ENCODE measurements at places on chromosomes 13 and 19.

GRCh38 chr19:57267291-57267690 lies 13.0 kb upstream of the ZNF460 start:
- DNase-seq, result no peak

- no peak for DNase-seq
These were observed 86.1 kb downstream of the KLF12 start for GRCh38 chr13:74047931-74048600.

DNA sequence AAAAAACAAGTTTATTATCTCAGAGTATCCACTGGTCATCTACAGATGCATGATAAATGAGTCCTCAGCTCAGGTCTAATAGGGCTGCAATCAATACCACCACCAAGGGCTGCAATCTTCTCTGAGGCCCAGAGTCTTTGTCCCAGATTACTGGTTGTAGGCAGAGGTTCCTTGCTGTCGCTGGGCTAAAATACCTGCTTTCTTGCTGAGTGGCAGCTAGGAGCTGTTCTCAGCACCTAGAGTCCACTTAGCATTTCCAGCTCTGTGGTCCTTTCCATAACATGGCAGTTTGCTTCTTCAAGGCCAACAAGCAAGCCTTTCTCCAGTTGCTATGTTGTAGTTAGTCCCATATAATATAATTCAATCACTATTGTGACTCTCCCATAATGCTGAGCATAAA lies 351.3 kb downstream of the SLITRK1 start:
- no peak for DNase-seq

- no peak for DNase-seq
These were observed 7.8 kb upstream of the OPA3 start for GRCh38 chr19:45592366-45592765.

- DNase-seq, result no peak
These were observed 138.6 kb downstream of the KCNRG start for GRCh38 chr13:50153876-50154275.

GRCh38 chr13:43515531-43515930 lies 271.2 kb downstream of the ENOX1 start:
- no peak for DNase-seq

- no peak for DNase-seq
These were observed 916.4 kb downstream of the UQCRFS1 start for GRCh38 chr19:28296506-28296905.

GRCh38 chr19:31529121-31529520 lies 179.9 kb upstream of the TSHZ3 start:
- DNase-seq, result no peak

DNA sequence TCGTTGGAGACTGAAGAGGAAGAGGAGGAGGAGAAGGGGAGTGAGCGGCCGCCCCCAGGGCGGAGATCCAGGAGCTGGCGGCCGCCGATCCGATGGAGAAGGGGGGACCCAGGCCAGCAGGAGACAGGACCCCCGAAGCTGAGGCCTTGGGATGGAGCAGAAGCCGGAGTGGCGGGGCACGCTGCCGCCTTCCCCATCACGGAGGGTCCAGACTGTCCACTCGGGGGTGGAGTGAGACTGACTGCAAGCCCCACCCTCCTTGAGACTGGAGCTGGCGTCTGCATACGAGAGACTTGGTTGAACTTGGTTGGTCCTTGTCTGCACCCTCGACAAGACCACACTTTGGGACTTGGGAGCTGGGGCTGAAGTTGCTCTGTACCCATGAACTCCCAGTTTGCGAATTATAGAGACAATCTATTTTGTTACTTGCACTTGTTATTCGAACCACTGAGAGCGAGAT lies 1.8 kb downstream of the GADD45B start:
- DNase-seq, result no peak

DNA sequence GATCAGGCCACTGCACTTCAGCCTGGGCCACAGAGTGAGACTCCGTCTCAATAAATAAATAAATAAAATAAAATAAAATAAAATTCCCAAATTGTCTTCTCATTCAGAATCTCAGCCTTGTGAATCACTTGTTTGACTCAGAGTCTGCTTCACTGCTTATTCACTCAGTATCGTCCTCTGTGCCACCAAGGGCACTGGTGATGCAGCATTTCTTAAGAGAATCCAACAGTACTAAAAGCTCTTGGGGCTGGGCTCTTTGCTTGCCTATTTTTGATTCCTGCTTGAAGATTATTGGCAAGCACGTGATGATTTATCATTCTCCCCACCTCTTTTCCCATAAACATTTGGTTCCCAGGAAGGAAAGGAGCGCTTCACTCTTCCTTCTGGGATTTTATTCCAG lies 54.8 kb upstream of the HMGB1 start:
- DNase-seq, result no peak

DNA sequence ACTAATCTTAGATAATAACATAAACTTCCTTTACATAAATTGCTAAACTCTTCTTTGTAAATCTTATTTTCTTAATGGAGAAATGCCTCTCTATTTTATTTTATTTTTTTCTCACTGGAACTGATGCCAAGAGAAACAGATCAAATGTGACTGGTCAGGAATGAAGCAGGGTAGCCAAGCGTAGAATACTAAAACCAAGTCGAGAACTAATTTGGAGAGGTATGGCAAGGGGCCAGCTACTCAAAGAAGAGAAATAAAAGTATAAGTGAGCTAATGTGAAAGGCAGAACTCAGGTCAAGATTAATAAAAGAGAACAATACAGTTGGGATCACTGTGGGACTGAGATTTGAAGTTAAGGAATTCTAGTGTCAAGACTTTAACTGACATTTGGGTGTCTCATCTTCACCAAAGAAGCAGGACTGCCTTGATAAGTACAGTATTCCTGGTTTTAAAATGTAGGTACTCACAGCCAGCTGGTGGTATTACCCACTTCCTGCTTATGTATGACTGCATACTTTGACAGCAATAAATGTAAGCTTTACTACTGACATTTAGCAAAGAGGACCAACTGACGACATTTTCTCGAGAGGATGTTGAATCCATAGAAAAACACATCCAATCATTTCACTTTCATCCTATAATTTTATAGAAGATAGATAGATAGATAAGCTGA lies 1192.2 kb downstream of the EFNB2 start:
- no peak for DNase-seq

DNA sequence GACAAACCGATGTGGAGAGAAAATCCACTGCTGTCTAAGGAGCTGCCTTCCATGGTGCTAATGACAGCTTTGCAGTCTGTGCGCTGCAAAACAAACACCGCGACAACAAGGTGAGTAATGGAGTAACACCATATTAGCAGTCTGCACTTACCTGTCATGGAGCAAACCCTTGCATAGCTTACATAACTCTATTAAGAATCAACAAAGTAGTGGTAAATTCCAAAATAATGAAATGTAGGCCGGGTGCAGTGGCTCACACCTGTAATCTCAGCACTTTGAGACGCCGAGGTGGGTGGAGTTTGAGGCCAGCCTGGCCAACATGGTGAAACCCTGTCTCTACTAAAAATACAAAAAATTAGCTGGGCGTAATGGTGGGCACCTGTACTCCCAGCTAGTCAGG lies 56.2 kb downstream of the PARP4 start:
- DNase-seq, result no peak

GRCh38 chr19:3646336-3647092 lies 19.9 kb upstream of the CACTIN start:
- DNase-seq, result no peak

DNA sequence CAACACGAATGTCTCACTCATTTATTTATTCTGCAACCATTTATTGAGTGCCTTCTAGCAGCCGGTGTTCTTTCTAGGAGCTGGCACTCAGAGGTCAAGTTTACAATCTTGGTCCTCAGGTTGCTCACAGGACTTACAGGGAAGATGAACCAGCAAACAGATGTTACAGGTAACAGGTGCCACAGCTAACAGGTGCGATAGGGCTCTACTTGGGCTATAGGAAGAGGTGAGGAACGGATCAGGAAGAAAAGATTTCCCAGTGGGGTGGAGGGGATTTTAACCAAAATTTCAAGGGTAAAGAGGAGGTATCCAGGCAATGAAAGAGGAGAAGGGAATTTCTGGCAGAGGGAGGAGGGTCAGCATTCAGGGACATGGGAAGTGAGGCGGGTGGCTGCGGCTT lies 87.3 kb upstream of the FARP1 start:
- DNase-seq, result no peak

DNA sequence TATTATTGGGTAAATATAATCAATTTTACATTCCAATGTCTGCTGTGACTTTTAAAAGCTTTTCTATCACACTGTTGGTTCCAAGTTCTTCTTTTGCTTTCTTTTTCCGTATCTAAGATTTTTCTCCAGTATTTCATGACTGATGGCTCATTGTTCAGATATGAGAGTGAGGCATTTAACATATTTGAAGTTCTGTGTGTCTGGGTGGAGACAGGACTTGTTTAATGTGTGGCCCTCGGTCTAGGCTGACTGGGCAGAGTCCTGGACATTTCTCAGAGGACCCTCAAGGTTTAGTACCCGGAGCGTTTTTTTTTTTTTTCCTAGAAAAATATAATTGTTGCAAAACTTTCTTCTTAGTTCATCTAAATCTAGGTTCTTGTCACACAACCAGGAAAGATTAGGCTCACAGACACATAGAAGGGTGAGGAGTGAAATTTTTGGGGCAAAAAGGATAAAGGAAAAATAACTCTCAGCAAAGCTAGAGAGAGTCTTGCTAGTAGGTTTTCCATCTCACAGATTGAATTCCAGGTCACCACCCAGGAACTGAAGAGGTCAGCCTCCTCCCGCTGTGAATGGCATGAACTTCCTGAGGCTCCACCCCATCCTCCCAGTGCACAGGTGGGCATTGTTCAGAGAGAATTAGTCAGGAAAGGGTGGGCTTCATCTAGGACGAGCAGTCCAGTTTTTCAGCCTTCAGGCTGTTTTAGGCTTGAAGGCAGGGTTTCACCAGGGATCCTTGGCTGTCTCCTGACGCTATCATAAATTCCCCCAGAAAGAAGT lies 1002.4 kb upstream of the PCDH9 start:
- DNase-seq, result no peak

DNA sequence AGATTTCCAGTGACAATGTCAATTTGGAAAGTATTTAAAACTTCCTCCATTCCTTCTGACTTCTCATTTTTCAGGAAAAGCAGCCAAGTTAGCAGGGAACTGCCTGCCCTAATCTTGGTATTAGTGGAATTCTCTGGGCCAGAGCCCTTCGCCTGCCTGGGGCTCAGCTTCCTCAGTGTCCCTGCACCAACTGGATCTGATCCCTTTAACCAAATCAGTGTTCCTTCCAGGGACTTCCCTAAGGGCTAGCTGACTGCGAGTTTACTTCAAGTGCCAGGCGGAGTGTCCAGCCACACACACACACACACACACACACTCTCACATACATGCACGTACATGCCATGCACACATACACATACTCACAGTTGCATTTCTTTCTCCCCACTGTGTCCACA lies 20.0 kb downstream of the RAB20 start:
- no peak for DNase-seq

DNA sequence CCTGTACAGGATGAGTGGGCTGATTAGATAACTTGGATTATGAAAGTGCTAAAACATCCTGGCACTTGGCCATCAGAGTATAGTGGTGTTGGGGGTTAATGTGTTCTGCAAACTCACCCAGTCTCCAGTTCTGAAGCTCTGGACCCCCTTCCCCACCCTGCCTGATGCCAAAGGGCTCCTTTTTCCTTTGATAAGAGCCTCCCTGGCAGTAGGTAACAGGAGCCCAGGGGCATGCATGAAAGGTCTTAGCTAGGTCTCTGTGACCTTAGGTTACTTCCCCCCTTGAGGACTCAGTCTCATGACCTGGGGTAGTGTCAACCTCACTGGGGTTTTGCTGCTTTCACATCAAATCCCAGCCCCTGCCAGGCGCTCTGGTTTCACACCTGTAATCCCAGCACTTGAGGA lies 2.5 kb downstream of the RPS28 start:
- no peak for DNase-seq

DNA sequence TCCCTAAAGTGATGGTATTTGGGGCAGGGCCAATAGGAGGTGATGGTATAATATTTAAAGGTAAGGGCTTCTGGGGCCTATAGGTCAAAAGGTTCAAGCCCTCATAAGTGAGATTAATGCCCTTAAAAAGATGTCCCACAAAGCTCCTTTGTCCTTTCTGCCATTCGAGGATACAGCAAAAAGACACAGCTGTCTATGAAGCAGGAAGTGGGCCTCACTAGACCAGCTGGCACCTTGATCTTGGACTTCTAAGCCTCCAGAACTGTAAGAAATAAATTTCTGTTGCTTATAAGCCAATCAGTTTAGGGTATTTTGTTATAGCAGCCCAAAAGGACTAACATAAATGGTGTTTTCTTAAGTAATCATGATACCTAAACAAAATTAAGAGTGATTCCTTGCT lies 27.2 kb upstream of the POU4F1 start:
- DNase-seq, result no peak

GRCh38 chr13:84405286-84405685 lies 523.0 kb upstream of the SLITRK1 start:
- no peak for DNase-seq

- no peak for DNase-seq
These were observed 3.3 kb downstream of the FBL start for GRCh38 chr19:39842693-39843435.

GRCh38 chr13:53732664-53733063 lies 704.1 kb downstream of the OLFM4 start:
- no peak for DNase-seq

DNA sequence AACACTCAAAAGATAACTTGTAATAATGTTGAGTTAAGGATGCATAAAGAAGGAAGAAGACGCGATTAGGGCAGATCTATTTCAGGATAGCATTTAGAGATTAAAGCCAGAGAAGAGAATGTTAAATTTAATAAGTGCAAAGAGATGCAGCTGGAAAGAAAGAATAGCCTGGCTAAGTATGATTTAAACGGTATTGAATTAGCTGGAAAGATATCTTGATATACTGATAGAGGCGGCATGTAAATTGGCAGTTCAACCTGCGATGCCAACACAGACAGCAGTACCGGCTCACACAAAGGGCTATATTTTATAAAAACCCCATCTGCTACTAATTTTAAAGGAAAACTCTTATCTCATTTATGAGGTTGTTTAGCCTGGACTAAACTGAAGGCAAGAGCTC lies 121.4 kb downstream of the ENOX1 start:
- no peak for DNase-seq

DNA sequence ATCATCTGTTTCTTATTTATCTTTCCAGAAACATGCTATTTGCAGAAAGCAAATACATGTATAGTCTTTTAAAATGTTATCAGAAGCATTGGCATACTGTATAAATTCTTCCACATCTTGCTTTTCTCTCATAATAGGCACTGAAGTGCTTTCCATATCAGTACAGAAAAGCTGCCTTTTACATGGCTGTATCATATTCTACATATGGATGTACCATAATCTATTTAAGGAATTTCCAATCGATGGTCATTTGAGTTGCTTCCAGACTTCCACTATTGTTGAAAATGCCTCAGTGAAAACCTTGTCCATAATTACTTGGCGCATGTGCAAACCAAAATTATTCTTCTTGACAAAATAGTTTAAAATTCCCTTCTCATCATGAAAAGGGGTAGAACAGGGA lies 272.5 kb downstream of the LHFPL6 start:
- DNase-seq, result no peak

Measured in endothelial cell (in vitro differentiated cells).